Mesothelial cell of epicardium (in vitro differentiated cells): ENCODE measurements at places on chromosomes 4 and X. TPM values are rescaled to one million over a fixed set of nuclear protein-coding genes. Genes with fewer than 3 reads are reported as not detected.

- H3K27me3 ChIP-seq: no peaks in the 10 kb centered on the region
- no peak overlapping the region for H3K27ac ChIP-seq
- no peak for DNase-seq
- no peaks in the 10 kb centered on the region for H3K36me3 ChIP-seq
- H3K4me1 ChIP-seq: no peaks in the 10 kb centered on the region
Observed at GRCh38 chr4:92059615-92060014, 244.2 kb upstream of the GRID2 start.

DNA sequence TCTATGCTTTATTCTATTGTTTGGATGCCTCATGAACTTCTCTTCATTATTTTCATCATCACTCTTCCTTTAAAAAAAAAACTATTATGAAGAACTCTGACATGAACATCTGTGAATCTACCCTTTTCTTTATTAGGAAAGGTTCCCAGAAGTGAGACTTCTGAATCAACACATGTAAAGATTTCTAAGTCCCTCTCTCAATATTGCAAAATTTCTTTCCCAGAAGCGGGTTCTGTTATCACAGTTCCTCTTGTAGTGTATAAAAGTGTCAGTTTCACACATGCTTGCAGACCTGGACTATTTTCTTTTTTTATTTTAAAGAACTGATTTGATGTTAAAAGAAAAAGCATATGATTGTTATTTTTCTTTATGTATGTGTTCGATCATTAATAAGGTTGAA lies 330.8 kb upstream of the KLF3 start:
- H3K4me1 ChIP-seq: peaks cover 28% of the 10 kb centered on the region
- no peak overlapping the region for H3K4me3 ChIP-seq
- H3K36me3 ChIP-seq: peaks cover 4% of the 10 kb centered on the region
- DNase-seq: no peak

GRCh38 chr4:53608242-53608641 lies 17.0 kb upstream of the LNX1 start:
- no peak overlapping the region for H3K4me3 ChIP-seq
- DNase-seq: no peak
- H3K36me3 ChIP-seq: no peaks in the 10 kb centered on the region
- H3K27me3 ChIP-seq: no peaks in the 10 kb centered on the region

DNA sequence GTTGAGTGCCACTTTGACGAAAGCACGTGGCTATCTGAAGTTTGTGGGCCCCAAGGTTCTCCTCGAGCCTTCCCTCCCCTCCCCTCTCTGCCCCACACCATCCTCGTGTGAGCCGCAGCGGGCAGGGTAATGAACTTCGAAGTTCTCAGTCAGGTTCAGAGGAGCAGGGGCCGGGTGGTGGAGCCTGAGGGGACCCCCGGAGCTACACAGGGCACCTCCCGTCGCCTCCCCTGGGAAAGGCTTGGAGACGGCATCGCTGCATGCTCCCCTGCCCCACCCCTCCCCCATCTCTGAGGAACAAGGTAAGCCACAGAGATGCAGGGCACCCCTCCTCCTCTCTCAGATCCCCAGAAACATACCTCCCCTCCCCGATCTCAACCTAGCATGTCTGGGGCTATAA lies 2.8 kb upstream of the NKX1-1 start:
- H3K4me1 ChIP-seq: no peaks in the 10 kb centered on the region
- H3K27ac ChIP-seq: no peak overlapping the region
- H3K36me3 ChIP-seq: peaks cover 4% of the 10 kb centered on the region
- no peak overlapping the region for H3K4me3 ChIP-seq

TRIM60 gene
- not detected in 3 replicates for total RNA-seq

MGAT4D gene
- not detected in 3 replicates for total RNA-seq
